ENCODE measurements at places on chromosomes 1 and 21. TPM values are rescaled to one million over a fixed set of nuclear protein-coding genes. Genes with fewer than 3 reads are reported as not detected.

DNA sequence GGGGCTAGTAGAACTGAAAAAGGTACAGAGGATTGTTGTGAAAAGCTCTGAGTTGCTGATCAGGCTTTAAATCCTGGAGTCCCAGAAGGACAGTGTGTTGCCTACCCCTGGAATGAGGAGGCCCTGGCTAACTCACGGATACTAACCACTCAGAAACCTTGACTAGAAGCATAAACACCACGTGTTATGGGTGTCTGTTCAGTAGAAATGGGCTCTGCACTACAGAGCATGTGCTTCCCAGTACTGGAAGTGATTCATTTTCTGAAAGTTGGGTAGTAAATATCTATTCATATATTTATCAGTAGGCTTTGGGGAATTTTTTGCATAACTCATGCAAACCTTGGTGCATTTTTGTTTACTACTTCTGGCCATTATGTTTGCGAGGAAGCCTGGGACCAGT lies 15.1 kb upstream of the CLCA1 start:
- H3K27me3 ChIP-seq = peaks cover 2% of the 10 kb centered on the region
- H3K4me1 ChIP-seq = no peaks in the 10 kb centered on the region
- H3K36me3 ChIP-seq = no peaks in the 10 kb centered on the region
- H3K4me3 ChIP-seq = no peak overlapping the region
- H3K27ac ChIP-seq = no peak overlapping the region

Gene LRP8
- 8.3 TPM for total RNA-seq

Gene EFNA1
- total RNA-seq = 0.88 TPM

DNA sequence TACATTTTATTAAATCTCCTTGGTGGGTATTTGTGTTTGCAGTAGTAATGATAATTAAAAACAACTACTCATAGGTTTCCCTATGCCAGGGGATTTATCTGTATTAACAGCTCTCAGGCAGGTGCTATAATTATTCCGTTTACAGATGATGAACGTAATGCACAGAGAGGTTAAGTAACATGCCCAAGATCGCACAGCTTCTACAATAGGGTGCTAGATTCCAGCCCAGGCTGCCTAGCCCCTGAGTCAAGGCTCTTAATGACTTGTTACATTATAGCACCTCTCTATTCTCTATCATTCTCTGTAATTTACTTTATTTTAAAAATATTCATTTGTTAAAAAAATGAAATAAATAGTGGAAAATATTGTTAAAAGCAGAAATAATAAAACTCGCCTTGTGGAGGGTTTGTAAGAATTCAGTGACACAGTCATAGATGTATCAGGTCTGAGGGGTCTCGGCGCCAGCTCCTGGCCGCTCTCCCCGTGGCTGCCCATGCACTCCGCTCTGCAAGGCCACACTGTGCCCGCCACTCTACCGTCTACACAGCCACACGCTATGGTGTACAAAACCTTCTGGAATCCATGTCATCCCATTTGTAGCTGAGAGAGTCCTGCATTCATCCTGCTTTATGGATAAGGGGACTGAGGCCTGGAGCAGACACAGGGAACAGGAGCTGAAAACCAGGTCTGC lies 562.2 kb downstream of the MATN1 start:
- DNase-seq = no peak

DNA sequence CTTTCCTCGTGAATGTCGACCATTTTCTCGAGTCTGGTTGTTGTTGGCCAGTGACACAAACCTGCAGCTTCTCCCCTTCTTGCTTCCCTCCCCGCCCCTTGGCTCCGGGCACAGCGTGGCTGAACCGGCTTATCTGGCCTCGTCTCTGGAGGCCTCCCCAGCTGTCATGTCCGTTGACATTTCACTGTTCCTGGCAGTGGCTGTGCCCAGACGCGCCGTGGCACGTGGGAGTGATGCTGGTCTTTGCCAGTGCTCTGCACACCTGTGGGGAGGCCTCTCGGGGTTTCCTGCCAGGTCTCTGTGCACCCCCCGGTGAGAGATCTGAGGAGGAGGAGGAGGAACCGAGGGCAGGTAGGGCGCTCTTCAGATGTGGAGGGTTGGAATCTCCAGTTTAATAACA lies 23.7 kb downstream of the SKI start:
- peak; percentile 80 for DNase-seq
- H3K4me1 ChIP-seq = peaks cover 11% of the 10 kb centered on the region
- H3K36me3 ChIP-seq = peaks cover 14% of the 10 kb centered on the region
- H3K4me3 ChIP-seq = no peak overlapping the region
- H3K27ac ChIP-seq = peak overlapping the region; percentile 1
- H3K27me3 ChIP-seq = no peaks in the 10 kb centered on the region

DNA sequence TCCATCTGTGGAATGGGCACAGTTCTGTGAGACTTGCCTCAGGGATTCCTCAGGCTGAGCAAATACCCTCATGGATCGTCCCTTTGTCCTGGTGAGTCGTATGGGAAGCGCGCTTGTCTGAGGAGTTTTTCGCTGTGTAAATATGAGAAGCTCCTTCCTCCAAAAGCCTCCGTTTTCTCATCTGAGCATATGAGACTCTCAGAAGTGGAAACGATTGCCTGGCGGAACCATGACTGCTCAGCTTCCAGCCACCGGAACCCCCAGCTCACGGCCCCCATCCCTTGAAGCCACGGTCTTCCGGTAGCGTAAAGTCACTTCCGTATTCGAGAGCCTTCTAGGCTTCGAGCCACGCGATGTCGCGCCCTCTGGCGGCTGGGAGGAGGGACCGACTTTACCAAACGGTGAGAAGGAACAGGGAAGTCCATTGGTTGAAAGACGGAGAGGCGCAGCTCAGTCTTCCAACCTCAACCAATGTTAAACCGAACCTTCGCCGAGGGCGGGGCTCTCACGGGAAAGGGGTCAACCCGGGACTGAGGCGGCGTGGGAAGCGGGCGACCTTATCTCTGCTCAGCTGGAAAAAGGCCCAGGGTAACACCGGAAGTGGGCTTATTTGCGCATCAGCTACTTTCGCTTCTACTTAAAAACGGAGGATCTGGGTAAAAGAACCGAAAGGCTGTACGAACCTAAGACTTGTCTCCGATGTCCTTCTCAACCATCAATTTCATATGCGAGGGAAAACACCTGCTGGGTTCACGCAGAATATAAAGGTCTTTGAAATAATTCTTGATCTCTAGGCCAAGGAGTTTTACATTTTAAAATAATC lies 46.3 kb downstream of the AZIN2 start:
- H3K4me1 ChIP-seq = peaks cover 4% of the 10 kb centered on the region
- H3K36me3 ChIP-seq = no peaks in the 10 kb centered on the region
- H3K27ac ChIP-seq = peak overlapping the region; percentile 93
- H3K4me3 ChIP-seq = peak overlapping the region; percentile 88
- DNase-seq = peak; percentile 97

Gene MROH7
- 0.36 TPM for total RNA-seq

GRCh38 chr1:165524639-165525285 lies 19.0 kb upstream of the LRRC52 start:
- no peak overlapping the region for H3K27ac ChIP-seq
- no peaks in the 10 kb centered on the region for H3K36me3 ChIP-seq
- DNase-seq = peak; percentile 22
- no peaks in the 10 kb centered on the region for H3K4me1 ChIP-seq
- no peak overlapping the region for H3K4me3 ChIP-seq
- H3K27me3 ChIP-seq = no peaks in the 10 kb centered on the region

DNA sequence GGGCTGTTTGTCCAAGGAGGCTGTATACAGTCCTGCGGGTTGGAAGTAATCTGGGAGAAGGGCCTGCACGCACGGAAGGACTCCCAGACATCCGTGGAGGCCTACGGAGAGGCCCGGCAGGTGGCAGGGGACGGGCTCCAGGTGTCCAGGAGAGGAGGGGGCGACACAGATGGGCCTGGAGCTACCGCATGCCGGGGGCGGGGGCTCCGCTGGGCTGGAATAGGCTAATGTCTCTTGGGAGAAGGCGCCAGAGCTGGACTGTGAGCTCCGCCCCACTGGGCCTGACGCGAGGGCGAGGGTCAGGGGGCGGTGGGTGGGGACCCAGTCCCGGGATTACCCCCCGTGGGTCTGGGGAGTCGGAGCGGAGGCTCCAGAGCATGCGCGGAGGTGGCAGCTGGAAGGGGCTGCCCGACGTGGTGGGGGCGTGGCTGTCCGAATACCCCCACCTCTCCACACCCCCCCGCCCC lies 659 bp downstream of the AGO1 start:
- H3K36me3 ChIP-seq = no peaks in the 10 kb centered on the region
- H3K4me1 ChIP-seq = peaks cover 4% of the 10 kb centered on the region
- peak overlapping the region; percentile 66 for H3K27ac ChIP-seq
- peak; percentile 82 for DNase-seq
- no peaks in the 10 kb centered on the region for H3K27me3 ChIP-seq
- peak overlapping the region; percentile 100 for H3K4me3 ChIP-seq

Gene TMOD4
- total RNA-seq = not detected

GRCh38 chr1:50704126-50704525 lies 255.9 kb downstream of the FAF1 start:
- DNase-seq = no peak
- H3K4me1 ChIP-seq = no peaks in the 10 kb centered on the region
- no peak overlapping the region for H3K4me3 ChIP-seq
- no peaks in the 10 kb centered on the region for H3K36me3 ChIP-seq
- H3K27me3 ChIP-seq = no peaks in the 10 kb centered on the region
- H3K27ac ChIP-seq = no peak overlapping the region

DNA sequence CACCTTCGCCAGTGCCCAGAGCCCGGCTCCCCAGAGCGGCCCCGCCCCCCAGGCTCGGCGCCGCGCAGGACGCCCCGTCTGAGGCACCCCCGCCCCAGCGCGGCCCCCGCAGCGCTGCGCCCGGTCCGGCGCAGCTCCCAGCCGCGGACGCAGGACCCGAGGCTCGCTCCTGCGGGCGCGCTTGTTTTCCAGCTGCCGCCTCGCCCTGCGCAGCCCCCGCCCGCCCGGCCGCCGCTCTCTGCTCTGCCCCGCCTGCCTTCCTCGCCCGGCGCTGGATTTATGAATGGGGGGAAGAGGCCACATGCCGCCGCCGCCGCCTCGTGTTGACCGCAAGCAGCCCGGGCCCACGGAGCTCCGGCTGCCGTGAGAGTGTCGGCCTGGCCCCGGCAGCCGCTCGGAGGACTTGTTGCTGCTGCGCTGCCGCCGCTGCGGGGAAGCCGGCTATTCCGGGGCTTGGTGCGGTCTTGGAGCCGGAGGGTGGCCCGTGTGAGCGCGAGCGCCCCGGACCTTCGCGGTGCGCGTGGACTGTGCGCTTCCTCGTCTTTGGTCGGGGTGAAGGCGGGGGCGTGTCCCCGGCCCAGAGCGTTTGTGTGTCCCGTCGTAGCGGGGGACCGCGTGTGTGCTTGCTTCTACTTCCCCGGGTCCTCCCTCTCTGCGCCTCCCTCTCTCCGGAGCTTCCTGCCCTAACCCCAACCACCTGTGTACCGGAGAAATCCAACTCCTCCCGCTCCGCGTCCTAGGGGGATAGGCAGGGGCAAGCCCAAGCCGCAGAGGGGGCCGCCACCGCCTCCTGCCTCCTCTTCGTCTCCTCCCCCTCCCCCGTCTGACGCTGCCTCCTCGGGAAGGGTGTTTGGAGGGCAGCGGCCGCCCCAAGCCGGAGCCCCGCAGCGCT lies 736 bp downstream of the KCNC4 start:
- peak; percentile 93 for DNase-seq
- H3K4me1 ChIP-seq = peaks cover 4% of the 10 kb centered on the region
- H3K27ac ChIP-seq = no peak overlapping the region

Gene DDAH1
- 89.6 TPM for total RNA-seq

Gene ORC1
- 1.2 TPM for total RNA-seq

DNA sequence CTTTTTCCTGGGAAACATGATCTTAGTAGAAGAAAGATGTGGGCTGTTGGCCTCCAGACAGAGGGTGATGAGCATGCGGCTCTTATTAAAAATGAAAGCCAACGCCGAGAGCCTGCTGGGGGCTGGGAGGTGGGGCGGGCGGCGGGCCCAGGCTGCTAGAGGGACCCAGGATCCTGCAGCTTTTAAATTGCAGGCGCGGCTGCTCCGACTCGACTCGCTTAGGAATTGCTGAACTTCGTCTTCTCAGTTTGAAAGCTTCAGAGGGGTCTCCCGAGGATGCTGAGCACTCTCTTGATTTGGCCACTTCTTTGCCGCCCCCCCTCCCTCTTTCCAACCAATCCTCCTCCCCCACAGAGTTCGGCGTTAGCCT lies 1.2 kb downstream of the AGPAT3 start:
- peak overlapping the region; percentile 33 for H3K27ac ChIP-seq
- H3K36me3 ChIP-seq = peaks cover 7% of the 10 kb centered on the region
- DNase-seq = peak; percentile 98
- peak overlapping the region; percentile 80 for H3K4me3 ChIP-seq
- no peaks in the 10 kb centered on the region for H3K27me3 ChIP-seq
- peaks cover 7% of the 10 kb centered on the region for H3K4me1 ChIP-seq

DNA sequence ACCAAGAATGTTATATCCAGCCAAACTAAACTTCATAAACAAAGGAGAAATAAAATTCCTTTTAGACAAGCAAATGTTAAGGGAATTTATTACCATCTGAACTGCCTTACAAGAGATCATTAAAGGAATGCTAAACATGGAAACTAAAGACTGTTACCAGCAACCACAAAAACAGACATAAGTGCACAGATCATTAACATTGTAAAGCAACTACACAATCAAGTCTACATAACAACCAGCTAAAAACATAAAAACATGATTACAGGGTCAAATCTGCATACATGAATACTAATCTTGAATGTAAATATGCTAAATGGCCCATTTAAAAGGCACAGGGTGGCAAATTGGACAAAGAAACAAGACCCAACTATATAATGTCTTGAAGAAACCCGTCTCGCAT lies 211.0 kb upstream of the PBX1 start:
- no peaks in the 10 kb centered on the region for H3K4me1 ChIP-seq
- no peaks in the 10 kb centered on the region for H3K36me3 ChIP-seq
- DNase-seq = no peak
- no peak overlapping the region for H3K27ac ChIP-seq

- H3K36me3 ChIP-seq = no peaks in the 10 kb centered on the region
- H3K4me1 ChIP-seq = no peaks in the 10 kb centered on the region
- H3K4me3 ChIP-seq = no peak overlapping the region
- H3K27me3 ChIP-seq = no peaks in the 10 kb centered on the region
- DNase-seq = no peak
Observed at GRCh38 chr21:15171546-15171945, 106.7 kb upstream of the NRIP1 start.

GRCh38 chr1:65820983-65821382 lies 28.3 kb downstream of the PDE4B start:
- H3K27ac ChIP-seq = peak overlapping the region; percentile 93
- peak; percentile 82 for DNase-seq
- no peak overlapping the region for H3K4me3 ChIP-seq
- H3K4me1 ChIP-seq = peaks cover 43% of the 10 kb centered on the region

DNA sequence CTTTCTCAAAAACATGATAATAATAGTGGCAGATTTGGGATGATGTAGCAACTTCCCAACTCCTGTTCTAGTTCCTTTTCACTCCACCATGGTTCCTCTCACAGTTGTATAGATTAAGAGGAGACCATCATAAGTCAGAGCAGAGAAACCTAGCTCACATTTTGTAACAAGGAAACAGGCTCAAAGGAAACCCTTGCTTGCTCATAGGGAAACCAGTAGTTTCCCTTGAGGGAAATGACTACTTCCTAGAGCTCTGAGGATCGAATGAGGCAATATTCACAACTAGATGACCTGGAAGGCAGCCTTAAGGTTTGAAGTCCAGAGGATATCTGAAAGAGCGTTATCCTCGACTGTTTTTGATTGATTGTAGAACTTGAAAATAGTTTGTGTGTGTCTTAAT lies 76.1 kb upstream of the C8B start:
- no peak overlapping the region for H3K4me3 ChIP-seq
- H3K27ac ChIP-seq = no peak overlapping the region
- DNase-seq = no peak

- H3K36me3 ChIP-seq = no peaks in the 10 kb centered on the region
- no peak overlapping the region for H3K4me3 ChIP-seq
Observed at GRCh38 chr1:213984387-213985208, 3.2 kb upstream of the PROX1 start.

Gene SLAMF9
- not detected for total RNA-seq

Gene OR6N1
- not detected for total RNA-seq

GRCh38 chr1:156359249-156359648 lies 9.8 kb upstream of the RHBG start:
- H3K27me3 ChIP-seq = peaks cover 35% of the 10 kb centered on the region
- no peak overlapping the region for H3K4me3 ChIP-seq
- no peak overlapping the region for H3K27ac ChIP-seq
- DNase-seq = no peak
- no peaks in the 10 kb centered on the region for H3K36me3 ChIP-seq
